ENCODE measurements at places on chromosomes 2 and 18.

- DNase-seq: no peak
Measured at GRCh38 chr18:70182548-70182947, 22.9 kb downstream of the RTTN start.

DNA sequence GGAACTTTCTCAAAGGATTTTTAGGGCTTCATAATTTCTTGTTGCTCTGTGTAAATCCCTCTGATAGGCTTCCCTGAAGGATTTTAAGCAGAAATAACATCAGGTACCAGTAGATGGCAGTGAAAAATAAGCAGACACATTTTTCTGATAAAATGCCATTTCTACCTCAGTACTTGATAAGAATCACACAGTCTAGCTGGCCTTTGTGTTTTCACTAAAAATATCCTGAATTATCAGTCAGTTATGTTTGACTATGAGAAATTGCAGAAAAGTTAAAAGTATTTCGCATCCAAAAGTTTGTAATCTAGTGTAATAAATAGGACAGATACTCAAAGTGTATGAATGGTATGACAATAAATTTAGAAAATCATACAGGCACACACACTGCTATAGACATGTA is 68.7 kb downstream of the DNAJC10 start:
- no peak for DNase-seq

DNA sequence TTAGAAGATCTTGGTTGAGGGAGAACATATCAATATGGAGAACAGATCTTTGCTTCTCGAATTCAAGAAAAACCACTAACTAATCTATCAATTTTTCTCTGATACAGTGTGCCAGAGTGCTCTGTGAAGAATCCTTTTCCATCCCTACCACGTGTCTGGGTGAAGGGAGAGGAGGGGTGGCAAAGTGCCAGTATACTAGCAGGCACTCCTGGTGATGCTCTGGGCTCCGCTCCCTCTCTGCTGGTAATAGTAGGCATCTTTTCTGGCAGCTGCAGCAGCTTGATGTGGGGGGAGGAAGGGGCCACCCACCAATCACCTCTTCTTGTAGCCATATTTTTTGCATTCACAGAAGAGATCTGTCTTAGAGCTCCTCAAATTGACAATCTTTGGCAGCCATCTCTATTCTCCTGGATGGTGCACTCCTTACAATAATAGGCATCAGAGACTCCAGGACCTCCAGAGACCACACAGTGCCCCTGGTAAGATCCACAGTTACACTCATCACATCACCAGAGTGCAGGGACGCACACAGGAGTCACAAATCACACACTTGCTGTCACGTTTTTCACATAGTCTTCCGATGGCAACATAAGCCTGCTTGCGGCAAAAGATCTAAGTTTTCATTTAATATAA is 15.7 kb downstream of the STK39 start:
- no peak for DNase-seq

DNA sequence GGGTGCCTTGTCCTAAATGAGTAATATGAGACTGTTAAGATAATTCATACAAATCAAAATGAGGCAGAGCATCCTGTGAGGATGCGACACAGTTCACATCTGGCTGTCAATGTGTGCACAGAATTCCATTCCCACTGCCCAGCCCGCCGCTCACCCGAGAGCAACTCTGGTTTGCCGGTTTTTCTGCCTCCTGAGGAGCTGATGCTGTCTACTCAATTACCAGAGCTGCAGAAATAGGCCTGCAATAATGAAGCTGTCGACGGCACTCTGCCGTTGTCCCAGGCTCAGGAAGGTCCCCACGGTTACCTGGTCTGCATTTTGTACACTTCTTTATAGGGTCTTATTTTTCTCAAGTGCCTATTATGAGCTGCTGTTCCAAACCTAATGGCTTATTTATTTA is 55.7 kb upstream of the LYPD1 start:
- DNase-seq: no peak

DNA sequence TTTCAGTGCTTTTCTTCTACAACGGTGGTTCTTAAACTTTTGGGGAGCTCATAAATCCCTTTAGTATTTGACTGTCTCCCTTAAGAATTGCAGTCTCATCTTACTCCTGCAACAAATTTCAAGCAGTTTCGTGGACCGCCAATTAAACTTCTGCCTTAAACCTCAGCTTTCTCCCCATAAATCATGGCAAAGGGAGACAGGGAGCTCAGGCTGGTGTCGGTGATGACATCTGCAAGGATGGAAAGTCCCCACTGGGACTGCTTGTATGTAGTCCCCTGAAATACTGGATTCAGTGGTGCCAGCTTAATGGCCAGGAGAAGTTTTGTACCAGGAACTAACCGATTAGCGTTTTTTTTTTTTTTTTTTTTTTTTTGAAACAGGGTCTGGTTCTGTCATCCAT is 148.7 kb upstream of the ITGA6 start:
- DNase-seq: no peak

- no peak for DNase-seq
Measured at GRCh38 chr18:59063912-59064311, 75.8 kb upstream of the SEC11C start.

- DNase-seq: no peak
Measured at GRCh38 chr2:46548521-46549144, 69.3 kb downstream of the TMEM247 start.

GRCh38 chr2:191864628-191865374 is 17.9 kb upstream of the CAVIN2 start:
- no peak for DNase-seq

GRCh38 chr2:133360882-133361281 is 207.4 kb downstream of the NCKAP5 start:
- DNase-seq: no peak
